ENCODE measurements at places on chromosomes 16 and 17. TPM values are rescaled to one million over a fixed set of nuclear protein-coding genes. Genes with fewer than 3 reads are reported as not detected.
A peak's percentile ranks its signal among the peaks of the same experiment; 100 is the strongest.

GRCh38 chr16:81649561-81650184 lies 129.4 kb upstream of the PLCG2 start:
- H3K4me3 ChIP-seq, result no peak overlapping the region
- no peak for DNase-seq
- H3K27me3 ChIP-seq, result no peaks in the 10 kb centered on the region
- H3K36me3 ChIP-seq, result peaks cover 7% of the 10 kb centered on the region
- no peak overlapping the region for H3K27ac ChIP-seq

Gene ABCA6
- 45.4 TPM for total RNA-seq

Gene FSCN2
- total RNA-seq, result 0.65 TPM

GRCh38 chr17:38958756-38959155 lies 8.4 kb downstream of the FBXO47 start:
- no peaks in the 10 kb centered on the region for H3K27me3 ChIP-seq
- no peak for DNase-seq
- H3K4me1 ChIP-seq, result no peaks in the 10 kb centered on the region
- H3K27ac ChIP-seq, result no peak overlapping the region
- no peak overlapping the region for H3K4me3 ChIP-seq
- no peaks in the 10 kb centered on the region for H3K36me3 ChIP-seq

DNA sequence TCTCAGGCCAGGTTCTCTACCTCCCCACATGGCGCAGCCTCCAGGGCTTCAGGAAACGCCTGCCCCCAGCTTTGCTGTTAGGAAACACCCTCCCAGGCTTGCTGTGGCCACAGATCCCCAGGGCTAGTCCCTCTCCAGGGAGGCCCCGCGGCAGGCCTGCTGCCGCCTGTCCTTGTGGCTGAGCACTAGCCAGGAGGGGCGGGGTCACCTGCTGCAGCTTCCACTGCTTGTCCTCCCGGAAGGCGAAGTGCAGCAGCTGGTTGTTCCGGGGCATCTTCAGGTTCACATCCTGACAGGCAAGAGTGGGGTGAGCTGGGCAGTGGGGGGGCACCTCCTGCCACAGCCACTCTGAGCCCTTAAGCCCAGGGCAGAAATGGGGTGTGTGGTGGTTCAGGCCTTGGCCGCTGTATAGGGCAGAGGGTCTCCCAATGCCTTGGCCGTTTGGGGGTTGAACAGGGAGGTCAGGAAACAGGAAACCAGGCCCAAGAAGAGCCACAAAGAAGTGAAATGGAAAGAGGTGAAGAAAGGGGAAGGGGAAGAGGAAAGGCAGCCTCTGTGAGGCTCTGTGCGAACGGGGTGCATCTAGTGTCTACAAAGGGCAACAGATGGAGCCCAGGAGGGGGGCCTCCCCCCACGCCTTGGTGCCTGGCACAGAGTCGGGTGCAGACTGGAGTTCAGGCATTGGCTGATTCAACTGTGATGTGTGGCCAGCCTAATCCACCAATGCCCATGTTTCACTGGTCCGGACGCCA lies 2.0 kb downstream of the ROGDI start:
- peak; percentile 89 for DNase-seq
- peaks cover 43% of the 10 kb centered on the region for H3K4me1 ChIP-seq
- peaks cover 37% of the 10 kb centered on the region for H3K36me3 ChIP-seq
- peak overlapping the region; percentile 86 for H3K4me3 ChIP-seq
- H3K27me3 ChIP-seq, result no peaks in the 10 kb centered on the region

Gene AOC3
- total RNA-seq, result 133 TPM

DNA sequence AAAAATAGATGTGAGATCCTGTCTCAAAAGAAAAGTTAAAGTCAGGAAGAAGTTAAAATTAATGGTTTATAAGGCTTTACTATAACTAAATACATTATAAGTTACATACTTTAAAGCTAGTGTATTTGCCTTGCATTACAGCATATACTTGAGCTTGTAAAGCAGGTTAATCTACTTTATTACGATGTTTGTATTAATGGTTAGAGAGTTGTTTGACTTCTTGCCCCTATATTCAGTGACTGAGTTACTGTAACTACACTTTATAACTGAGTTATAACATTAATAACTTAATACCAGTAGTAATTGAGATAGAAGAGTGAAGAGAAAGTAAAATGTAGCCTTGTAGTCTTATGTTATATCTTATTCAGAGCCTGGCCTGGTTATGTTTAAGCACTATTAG lies 22.9 kb downstream of the CLTC start:
- peaks cover 11% of the 10 kb centered on the region for H3K4me1 ChIP-seq
- H3K36me3 ChIP-seq, result no peaks in the 10 kb centered on the region
- H3K27me3 ChIP-seq, result no peaks in the 10 kb centered on the region
- no peak overlapping the region for H3K4me3 ChIP-seq

Gene PRAC1
- not detected for total RNA-seq

- peak overlapping the region; percentile 86 for H3K4me3 ChIP-seq
- H3K27ac ChIP-seq, result peak overlapping the region; percentile 97
- peaks cover 39% of the 10 kb centered on the region for H3K4me1 ChIP-seq
- no peaks in the 10 kb centered on the region for H3K36me3 ChIP-seq
These were observed 424 bp downstream of the HOXB2 start for GRCh38 chr17:48544349-48545021.

DNA sequence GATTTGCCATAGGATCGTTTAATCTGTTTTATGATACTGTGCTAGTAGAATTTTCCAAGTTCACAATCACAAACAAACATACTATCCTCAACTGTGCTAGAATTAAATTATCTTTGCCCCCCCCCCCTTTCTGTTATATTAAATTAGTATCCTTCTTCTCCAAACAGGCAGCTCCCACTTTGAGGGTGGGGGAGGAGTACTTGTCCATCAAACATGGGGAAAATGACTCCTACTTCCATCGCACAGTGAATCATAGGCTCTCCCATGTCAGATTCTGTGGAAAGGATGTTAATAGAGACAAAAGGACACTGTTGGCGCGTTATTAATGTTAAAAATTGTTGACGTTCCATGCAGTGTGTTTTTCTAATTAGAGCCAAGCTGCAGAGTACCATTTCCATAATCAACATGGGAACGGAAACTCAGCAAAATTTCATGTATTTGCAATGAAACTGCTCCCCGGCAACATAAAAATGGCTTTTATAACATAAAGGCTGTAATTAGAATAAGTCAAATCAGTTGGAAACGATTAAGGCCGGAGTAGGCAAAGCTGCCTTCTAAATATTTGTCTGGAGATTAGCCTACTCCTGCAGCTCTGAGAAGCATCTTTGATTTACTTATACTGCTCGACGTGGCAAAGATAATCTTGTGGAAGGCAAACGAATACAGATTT lies 104.6 kb downstream of the RBFOX1 start:
- no peak overlapping the region for H3K4me3 ChIP-seq
- no peaks in the 10 kb centered on the region for H3K36me3 ChIP-seq
- no peaks in the 10 kb centered on the region for H3K27me3 ChIP-seq
- no peak overlapping the region for H3K27ac ChIP-seq
- no peaks in the 10 kb centered on the region for H3K4me1 ChIP-seq
